ENCODE measurements at places on chromosomes 2 and 18.

- no peak for DNase-seq
These were observed 918 bp downstream of the EIF5B start for GRCh38 chr2:99338029-99338585.

DNA sequence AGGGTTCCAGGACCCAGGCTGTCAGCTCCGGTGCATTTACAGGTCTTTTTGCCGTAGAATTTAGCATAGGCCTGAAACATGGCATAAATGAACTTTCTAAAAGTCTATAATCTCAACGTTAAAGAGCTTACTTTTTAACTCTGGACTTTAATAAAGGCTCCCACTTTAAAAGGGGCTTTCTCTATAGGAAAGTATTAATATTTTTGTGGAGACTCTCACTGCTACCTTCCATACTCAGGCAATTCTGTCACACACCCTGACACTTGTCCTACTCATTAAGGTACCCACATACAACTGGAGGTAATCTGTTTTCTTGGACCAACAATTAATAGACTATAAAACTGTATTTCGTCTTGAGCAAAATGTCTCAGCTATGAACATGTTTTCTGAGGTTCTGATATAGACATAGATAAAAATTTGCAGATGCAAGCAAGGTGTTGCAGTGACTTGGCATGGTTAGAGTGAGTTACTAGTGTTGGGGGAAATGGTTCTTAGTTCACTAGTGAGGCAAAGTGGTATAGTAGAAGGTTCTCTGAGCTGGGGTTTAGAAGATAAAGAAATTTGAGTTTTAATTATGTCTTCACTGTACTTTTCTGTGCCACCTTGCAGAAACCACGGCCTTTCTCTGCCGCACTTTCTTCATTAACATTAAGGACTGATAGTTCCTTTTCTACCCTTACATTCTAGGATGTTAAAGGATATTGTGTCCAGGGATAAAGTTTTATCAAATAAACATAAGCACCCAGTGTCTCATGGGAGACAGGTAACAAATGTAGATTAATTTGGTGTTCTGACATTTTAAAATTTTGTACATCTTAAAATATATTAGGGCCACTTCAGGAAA lies 10.8 kb upstream of the NR4A2 start:
- no peak for DNase-seq

GRCh38 chr2:74991977-74992376 lies 33.5 kb downstream of the POLE4 start:
- no peak for DNase-seq

DNA sequence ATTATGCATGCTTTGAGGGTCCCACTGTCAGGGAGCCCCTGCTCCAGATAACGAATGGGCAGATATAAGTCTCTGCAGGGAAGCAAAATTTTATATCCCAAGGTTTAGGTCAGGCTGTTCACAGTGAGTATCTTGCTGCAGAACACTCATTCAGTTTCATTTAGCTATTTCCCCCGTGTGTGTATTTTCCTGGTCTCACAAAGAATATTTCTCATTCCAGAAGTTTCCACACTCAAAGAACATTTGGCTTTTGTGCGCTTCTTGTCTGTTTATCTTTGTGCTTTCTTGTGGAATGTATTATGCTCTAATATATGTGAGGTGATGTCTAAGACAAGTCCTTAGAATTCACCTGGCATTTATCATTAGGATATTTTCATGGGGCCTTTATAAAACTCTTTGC lies 140.4 kb upstream of the MMADHC start:
- no peak for DNase-seq

DNA sequence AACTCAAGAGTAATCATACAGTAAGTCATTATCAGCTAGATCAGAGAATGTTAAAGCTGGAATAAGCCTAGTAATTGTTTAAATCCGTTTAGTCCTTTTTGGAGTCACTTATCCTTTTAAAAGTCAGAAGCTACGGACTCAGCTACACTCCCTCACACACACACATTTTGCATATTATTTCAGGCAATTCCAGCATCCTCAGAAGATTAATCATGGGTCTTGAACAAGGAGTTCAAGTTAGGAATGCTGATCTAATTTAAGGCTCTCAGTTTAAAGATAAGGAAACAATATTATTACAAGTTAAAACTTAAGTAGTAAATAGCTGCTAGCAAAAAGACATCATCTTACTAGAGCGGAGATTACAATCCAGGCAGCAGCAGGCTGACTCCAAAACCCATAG lies 74.3 kb downstream of the GTF3C3 start:
- DNase-seq, result no peak

DNA sequence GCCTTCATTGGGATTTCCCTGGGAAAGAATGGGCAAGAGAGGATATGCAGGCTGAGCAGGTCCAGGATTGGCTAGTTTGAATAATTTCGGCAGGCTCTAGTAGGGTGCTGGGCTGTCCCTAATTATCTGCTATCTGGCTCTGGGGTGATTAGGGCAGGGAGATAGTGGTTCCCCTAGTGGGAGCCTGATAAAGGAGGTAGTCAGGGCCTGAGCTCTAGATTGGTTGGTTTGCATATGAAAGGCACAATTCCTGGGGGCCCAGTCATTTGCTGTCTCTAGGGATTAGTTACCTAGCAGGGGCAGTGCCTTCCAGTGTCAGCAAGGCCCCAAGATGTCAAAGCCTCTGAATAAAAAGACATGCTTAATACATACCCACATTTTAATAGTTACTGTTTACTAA lies 690.1 kb upstream of the KLHL29 start:
- DNase-seq, result no peak

GRCh38 chr18:59685501-59685900 lies 11.7 kb downstream of the CCBE1 start:
- DNase-seq, result no peak

- no peak for DNase-seq
These were observed 34.1 kb upstream of the SLC39A10 start for GRCh38 chr2:195622966-195623365.

DNA sequence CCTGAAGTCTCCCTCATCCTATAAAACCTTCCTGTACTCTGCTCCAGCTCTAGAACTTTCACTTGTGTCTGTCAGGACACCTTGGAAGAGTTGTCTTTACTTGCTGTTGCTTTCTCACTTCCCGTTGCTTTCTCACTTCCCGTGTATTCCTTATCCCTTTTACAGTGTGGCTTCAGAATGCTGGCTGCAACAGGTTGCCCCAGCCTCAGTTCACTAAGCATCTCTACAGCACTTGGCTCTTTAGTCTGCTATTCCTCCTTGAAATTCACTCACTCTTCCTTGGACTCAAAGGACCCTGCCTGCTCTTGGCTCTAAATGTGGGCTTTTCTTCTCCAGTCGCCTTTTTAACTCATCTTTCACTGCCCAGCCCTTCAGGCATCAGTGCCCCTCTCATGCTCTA lies 162.5 kb upstream of the ALPP start:
- DNase-seq, result no peak

DNA sequence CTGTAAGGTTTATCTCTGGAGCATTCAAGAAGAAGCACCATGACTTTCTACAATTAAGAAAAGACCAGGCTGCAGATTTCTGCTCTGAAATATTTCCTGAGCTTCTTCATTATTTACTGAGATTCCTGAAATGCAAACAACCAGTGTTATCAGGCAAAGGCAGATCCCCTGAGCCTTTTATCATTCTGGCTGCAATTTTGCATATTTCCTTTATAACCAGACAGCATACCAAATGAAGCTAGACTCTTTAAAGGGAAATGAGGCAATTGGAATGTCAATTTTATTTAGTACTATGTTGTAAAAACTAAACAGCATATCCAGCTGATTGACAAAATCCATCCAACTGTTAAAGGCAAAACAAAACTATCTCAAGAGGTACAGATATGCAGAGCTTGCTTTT lies 372.5 kb downstream of the RIT2 start:
- no peak for DNase-seq

GRCh38 chr2:38274286-38275276 lies 102.5 kb downstream of the ATL2 start:
- DNase-seq, result peak; percentile 51

DNA sequence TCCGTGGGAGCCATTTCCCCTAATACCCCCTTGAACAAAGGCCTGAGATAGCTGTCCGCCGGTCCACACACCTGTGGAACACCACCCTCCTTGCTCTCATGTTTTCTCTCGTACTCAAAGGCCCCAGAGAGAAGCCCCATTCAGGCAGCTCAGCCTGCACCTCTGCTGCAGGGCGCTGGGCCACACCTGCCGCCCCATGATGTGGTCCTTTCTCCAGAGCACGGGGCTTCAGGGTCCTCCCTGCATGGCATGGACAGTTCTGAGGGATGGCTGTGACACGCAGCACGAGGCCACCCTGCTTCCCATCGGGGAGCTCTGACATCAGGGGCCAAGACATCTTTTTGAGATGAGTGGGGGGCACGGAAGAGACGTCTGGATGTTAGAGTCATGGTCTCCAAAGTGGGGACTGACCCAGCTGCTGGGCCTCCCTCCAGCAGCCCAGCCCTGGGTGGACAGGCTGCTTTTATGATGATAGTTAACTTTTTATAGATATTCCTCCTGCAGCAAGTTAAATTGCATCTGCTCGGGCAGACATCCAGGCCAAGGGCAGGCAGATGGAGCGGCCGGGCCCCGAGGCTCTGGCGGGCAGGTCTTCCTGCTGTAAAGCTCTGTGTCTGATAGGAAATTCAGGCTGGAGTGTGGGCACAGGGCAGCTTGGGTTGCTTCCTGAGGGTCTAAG lies 56.7 kb downstream of the SDC1 start:
- DNase-seq, result no peak

DNA sequence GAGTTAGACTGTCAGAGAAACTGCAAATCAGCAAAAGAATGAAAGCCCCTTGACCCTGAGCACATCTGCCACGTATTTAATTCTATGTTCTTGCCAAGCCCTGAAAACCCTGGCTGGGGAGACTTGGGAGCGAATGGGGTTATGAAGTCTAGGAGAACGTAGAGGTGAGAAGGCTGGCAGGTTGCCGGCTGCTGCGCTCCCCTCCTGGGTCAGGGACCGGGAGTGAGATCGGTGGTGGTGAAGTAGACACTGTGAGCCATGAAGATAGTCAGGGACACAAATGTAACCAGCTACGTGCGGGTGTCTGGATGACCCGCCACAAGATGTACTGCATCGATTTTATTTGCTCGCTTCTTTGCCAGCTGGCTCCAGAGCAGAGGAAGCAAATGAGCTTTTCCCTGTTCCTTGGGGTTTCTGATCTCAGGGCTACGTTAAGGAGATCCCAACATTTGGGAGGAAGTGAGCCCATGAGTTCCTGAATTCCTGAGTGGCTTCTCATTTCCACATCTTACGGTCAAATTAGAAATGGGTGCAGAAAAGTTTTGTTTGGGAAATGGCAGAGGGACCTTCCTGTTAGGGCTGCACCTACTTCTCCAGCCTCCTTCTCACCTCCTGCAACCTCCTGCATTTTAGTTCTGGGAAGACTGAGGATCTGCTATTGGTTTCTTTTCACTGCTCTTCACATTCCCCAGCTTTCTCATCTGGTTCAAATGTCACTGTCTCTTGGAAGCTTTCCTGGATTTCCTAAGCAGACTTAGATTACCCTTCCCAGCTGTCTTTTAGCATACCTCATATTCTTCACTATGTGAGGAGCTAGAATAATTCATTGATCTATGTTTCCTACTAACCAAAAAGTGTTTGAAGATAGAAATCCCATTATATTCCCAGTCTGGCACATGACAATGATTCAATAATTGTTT lies 360.6 kb downstream of the ZNF521 start:
- no peak for DNase-seq

DNA sequence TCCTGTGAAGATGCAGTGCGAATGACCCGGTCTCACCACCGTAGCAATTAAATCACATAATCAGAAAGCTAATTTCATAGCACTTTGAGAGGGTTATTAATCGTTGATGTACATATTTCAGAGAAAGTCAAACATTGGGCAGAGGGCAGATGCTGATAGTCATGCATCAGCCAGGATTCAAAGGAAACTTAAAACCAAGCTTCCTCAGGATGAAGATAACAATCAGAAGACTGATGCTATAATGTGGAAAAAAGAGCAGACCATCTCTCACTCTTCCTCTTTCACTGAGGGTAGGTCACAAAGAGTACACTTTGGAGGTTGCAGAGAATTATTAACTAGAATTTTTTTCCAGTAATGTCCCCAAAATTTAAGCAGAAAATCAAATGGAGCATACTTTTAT lies 1027.7 kb upstream of the ZEB2 start:
- DNase-seq, result no peak

GRCh38 chr18:398935-399630 lies 101.4 kb downstream of the COLEC12 start:
- peak; percentile 1 for DNase-seq

DNA sequence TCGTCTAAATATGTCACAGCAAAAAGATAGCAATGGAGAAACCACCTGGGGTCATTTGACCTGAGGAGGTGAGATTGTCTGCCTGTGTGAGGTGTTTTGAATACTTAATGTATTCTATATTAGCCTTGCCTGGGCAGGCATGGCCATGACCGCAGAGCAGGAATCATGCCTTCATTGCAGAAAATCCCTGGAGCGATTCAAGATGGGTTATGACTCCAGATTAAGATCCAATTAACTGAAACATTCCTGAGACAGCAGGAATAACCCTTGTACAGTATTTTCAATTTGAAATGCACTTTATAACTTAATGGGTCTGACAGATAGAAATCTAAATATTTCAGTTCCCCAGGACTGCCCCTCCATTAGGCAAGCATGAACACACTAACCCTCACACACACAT lies 227.3 kb upstream of the RAB6C start:
- no peak for DNase-seq

GRCh38 chr2:41420219-41420618 lies 627.6 kb upstream of the PKDCC start:
- no peak for DNase-seq

GRCh38 chr2:187313831-187314230 lies 134.2 kb downstream of the CALCRL start:
- DNase-seq, result no peak

- no peak for DNase-seq
These were observed 73.6 kb downstream of the VWA3B start for GRCh38 chr2:98160554-98160953.

- no peak for DNase-seq
These were observed 38.5 kb downstream of the HK2 start for GRCh38 chr2:74872389-74872836.

DNA sequence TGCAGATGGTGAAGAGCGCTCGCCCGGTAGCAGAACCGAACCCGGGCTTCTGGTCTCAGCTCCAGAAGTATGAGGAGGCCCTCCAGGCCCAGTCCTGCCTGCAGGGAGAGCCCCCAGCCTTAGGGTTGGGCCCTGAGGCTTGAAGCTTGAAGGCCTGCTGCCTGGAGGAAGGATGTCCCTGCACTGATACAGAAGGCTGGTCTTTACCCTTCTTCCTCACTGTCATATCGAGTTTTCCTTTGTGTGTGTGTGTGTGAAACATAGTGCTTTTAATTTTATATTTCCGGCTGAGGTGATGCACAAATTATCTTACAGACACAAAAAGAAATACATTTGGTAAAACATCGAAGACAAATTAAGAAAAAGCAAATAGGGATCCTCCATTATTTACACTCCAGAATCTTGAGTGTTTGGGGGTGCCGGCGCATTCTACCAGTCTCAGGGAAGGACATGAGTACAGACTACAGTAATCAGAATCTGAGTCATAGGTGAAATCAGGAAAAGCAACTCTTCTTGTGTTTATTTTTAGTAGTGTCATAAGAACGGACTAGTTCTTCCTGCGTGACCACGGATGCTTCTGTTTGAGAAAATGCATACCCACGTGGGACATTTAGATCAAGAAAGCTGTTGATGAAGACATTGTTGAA lies 1.3 kb downstream of the DUSP28 start:
- no peak for DNase-seq
